ENCODE measurements at places on chromosomes 6 and 20.

DNA sequence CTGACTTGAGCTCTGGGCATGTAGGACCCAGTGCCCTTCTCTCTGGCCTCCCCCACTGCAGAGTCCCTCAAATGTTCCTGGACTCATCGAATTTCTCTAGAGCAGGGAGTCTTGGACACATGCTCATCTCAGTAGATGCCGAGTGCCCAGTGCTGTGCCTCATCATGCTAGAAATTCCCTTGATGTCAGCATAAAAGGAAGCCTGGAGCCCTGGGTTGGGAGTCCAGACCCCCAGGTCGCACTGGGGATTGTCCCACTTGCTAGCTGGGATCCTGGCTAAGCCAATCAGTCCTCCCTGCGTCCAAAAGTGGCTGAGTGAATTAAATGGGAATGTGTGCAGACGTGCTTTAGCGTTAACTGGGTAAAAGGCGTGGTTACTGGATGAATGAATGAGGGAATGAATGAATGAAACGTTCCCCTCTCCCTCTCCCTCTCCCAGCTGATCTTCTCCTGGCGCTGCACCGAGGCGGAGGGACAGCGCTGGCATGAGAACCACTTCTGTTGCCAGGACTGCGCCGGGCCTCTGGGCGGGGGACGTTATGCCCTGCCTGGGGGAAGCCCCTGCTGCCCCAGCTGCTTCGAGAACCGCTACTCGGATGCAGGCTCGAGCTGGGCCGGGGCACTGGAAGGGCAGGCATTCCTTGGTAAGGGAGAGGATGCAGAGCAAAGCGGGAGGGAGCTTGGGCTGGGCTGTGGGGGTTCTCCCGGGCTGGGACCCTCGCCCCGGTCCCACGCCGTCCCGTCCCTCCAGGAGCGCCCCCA, 1.6 kb upstream of the TOMM6 start:
- no peak for DNase-seq

GRCh38 chr6:15441215-15441868, 195.5 kb downstream of the JARID2 start:
- DNase-seq, result peak; percentile 33

DNA sequence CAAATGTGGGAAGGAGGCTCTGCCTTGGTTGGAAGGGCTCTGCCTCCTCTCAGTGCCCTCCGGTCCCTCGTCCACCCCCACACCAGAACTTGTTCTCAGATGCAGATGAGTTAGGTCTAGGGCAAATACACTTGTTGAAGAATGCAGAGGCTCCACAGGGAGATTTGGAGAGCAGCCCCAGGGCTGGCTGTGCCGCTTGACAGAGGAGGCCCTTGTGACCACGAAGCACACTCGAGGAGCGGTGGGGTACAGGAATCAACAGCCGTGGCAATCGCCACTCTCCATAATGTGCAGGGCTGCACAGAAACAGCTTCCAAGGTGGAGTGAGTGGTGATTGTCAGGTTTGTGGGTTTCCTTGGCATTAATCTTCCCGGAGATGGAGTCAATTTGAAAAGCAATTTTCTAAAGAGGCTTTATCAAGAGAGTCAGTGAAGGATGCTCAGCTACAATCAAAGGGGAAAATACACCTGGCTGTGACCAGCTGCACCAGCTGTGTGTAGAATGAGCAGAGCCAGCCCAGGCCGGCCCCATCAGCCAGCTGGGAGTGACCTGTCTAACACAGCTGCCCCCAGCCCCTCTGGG, 59.5 kb downstream of the BFSP1 start:
- no peak for DNase-seq

GRCh38 chr20:11372876-11373790, 544.6 kb upstream of the BTBD3 start:
- DNase-seq, result peak; percentile 22

DNA sequence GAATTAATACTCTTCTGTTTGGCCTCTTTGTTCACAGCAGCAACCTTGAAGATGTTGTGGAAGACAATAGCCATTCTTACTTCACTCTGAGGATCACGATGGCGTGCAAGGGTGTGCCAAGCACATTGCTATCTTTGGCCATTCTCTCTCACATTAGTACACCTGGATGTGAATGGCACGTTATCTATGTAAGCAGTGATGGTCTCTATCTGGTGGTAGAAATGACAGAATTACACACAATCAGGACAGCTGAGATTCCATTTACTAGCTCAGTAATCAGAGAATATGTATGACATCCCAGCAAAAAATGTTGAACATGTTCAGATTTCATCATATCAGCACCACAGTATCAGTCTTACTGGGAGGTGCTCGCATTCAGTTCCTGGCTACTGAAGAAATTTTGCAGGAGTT, 116.2 kb downstream of the LCA5 start:
- no peak for DNase-seq

GRCh38 chr6:17013701-17014100, 88.1 kb upstream of the STMND1 start:
- DNase-seq, result no peak

GRCh38 chr6:112249489-112249888, 4.9 kb downstream of the LAMA4 start:
- no peak for DNase-seq

DNA sequence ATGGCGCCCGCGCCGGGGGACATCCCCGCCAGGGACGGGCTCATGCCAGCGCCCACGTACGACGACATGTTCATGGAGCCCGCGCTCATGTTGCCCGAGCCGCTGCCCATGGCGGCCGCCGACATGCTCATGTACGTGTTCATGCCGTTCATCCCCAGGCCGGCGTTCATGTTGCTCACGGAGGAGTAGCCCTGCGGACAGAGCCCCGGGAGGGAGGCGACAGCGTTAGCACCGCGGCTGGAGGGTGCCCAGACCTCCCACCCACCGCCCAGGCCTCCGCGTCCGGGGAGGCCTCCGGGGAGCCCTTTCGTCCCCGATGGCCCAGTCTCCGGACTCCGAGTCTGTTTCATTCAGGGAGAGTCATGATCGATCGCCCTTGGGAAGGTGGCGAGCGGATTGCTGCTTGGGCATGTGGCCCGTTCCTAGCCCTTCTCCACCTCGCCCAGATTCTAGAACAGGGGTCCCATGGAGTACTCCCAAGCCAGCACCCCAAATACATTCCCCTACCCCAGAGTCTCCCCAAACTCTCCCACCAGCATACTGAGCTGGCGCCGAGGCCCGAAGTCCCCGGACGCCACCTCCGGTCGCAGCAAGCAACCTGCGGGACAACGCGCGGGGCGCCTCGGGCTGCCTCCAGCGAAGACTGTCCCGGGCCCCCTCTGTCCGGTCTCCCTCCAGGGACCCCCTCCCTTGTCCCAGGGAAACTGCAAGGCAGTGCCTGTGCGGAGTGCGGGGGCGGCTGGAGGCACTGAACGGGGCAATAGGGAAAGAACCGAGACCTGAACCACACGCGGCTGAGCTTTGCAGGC, 1.2 kb downstream of the FOXA2 start:
- DNase-seq, result no peak

- no peak for DNase-seq
Measured at GRCh38 chr6:155143578-155144106, 120.2 kb upstream of the CLDN20 start.

GRCh38 chr20:18465536-18466200, 1.2 kb downstream of the DZANK1 start:
- no peak for DNase-seq

GRCh38 chr20:18156045-18156444, 18.4 kb downstream of the KAT14 start:
- DNase-seq, result no peak

- peak; percentile 30 for DNase-seq
Measured at GRCh38 chr20:36745234-36745926, 510 bp downstream of the NDRG3 start.

DNA sequence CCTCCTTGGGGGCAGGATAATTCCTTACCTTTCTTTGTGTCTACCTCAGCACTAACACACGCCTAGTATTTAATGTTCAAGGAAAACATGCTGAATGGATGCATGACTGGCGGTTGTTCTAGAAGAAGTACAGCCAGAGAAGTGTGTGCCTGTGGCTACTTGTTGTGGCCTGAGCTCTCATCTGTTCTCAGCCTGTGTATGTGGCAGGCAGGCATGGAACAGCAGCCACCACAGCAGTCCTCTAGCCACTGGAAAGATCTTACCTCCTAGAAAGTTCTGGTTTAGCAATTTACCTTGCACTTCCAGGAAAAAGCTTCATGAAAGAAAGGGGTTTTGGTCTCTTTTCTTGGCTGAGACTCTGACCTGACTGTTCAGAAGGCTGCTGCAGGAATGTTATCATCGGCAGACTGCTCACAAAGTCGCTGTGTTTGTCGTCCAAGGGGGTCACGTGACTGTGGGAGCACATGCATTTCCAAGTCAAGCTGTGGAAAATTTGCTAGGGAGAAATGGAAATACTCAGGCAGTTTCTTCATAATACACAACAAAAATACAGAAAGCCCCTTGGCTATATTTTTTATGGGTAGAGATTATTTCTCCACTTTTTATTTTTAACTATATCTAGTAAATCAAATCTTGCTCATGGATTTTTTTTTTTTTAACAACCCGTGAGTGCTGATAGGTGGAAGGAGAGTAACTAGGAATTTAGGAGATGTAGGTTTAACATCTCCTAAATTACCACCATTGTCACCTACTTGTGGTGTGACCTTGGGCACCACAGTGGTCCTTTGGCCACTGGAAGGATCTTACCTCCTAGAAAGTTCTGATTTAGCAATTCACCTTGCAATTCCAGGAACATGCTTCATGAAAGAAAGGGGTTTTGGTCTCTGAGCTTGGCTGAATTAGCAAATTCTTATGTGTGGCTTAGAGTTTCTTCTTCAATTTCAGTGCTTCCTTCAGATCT, 110.8 kb upstream of the GPR6 start:
- peak; percentile 29 for DNase-seq

DNA sequence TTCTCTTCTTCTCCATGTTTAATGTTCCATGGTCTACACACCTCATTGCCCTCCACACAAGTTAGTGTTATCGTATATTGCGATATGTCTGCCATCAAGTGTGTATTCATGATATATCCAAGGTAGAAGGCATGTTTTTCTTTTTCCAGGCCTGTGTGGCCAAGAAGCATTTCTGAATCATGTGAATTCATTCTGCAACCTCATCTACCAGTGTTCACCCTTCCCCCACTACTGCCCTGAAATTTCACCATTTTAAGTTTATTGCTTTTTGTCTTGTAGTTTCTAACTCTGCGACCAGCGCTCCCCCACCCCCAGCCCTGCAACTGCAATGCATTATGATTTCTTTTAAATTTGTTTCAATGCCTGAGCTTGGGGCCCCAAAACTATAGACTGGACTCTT, 618.0 kb upstream of the FLRT3 start:
- DNase-seq, result no peak

GRCh38 chr20:19498756-19499155, 259.3 kb upstream of the RIN2 start:
- no peak for DNase-seq

- no peak for DNase-seq
Measured at GRCh38 chr6:71403422-71404134, 115.0 kb downstream of the OGFRL1 start.
